Stimulated activated CD4-positive, alpha-beta T cell treated with anti-CD3 and anti-CD28 coated beads, Interleukin-12 subunit alpha, Interleukin-12 subunit beta, amount 100 ng/mL, for 4 hours (primary cell): ENCODE measurements at places on chromosomes 4 and X.

DNA sequence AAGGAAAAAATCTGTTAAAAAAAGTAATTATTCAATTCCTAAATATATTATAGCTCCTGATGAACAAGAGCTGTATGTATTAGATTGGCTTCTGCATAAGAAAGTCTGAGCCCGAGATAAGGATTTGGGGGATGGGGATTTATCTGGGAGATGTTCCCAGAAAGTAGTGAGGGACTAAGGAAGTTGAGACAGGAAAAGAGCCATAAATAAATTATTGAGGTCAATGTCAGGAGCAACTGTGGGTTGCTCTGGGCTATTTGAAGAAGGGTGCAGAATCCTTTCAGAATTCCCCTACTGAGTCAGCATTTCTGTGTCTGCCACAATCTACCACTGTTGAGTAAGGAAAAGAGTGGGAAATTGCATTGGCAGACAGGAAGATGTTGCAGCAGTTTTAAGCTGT lies 3.1 kb upstream of the TDO2 start:
- no peak for DNase-seq

GRCh38 chr4:173005912-173006633 lies 162.5 kb upstream of the GALNT7 start:
- DNase-seq: no peak

- DNase-seq: no peak
These were observed 1465.7 kb upstream of the DIAPH2 start for GRCh38 chrX:95218976-95219375.

GRCh38 chr4:173167758-173168395 lies 734 bp upstream of the GALNT7 start:
- DNase-seq: peak; percentile 20

DNA sequence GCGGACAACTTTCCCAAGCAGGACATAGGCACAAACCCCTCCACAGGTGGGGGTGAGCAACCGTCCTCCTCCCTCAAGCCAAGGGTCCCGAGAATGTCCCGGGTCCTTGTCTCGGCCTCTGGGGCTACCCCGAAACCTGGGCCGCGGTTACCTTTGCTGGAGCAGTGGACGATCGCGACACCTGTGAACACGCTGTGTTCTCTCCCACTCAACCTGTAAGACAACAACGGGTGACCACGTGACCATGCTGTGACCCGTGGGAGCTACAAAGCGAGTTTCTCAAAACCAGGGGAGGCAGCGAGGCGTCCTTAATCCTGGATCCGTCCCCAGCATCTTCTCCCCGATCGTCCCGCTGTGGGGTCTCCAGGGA lies 17.9 kb downstream of the ASMTL start:
- DNase-seq: no peak

GRCh38 chr4:145881576-145881975 lies 57.0 kb downstream of the ZNF827 start:
- DNase-seq: no peak

GRCh38 chr4:27414887-27415731 lies 554.5 kb downstream of the STIM2 start:
- DNase-seq: no peak

DNA sequence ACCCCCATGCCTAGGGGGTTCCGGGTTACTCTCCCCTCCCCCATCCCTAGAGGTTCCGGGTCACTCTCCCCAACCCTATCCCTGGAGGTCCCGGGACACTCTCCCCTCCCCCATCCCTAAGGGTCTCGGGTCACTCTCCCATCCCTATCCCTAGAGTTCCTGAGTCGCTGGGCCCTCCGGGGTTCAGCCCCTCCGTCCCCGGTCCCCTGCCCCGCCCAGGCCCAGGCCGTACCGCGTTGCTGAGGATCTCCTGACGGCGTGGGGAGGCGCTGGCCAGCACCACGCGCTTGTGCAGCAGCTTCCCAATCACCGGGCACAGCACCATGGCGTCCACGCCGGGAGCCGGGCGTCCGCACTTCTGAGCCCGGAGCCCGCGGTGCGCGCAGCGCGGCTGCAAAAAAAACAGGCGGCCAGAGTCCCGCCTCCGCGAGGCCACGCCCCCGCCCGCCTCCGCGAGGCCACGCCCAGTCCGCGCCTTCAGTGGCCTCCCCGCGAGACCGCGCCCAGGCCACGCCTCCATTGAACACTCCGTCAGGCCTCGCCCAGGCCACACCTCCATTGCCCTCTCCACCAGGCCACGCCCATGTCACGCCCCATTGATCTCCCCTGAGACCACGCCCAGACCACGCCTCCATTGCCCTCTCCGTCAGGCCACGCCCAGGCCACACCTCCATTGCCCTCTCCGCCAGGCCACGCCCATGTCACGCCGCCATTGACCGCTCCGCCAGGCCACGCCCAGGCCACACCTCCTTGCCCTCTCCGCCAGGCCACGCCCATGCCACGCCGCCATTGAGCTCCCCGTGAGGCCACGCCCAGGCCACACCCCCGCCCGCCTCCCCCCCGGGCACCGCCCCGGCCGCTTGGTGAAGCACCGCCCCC lies at the start of gene ASMTL:
ASMTL (minus strand) TSS at position 394 of the 879 bp plus-strand sequence; CDS start at position 325, 69 bp downstream.
- DNase-seq: peak; percentile 100

DNA sequence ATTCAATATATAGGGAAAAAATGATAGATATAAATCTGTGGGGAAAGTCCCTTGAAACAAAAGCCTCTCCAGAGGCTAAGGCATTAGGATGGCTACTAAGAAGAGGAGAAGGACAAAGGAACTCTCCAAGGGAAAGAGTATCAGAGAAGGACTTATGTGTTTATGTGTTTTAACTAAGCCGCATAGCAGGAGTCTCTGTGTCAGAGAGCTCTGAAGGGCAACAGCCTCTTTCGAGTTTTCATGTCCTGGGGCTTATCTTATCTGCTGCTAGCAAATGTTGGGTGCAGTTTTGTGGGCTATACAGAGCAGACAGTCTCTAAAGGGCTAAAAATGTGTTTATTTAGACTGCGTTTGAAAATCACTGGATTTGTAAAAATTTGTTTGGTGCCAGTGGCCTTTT lies 1145.6 kb upstream of the DIAPH2 start:
- no peak for DNase-seq

DNA sequence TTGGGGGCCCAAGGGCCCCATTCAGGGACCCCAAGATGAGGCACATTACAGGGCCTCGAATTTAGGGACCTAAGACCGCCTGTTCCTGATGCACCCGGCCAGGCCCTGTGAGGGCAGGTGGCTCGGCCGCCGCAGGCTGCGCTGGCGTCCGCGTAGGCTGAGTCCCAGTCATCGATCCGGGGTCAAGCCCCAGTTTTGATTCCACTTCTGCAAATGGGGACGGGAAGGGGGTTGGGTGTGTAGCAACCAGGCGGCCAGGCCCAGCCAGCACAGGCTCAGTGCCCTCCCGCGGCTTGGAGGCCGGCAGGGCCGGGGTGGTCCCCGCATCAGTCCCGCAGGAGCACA lies 327 bp downstream of the PNPLA4 start:
- no peak for DNase-seq

- DNase-seq: no peak
These were observed 14.2 kb upstream of the OSTC start for GRCh38 chr4:108636246-108636645.

GRCh38 chr4:36189511-36190226 lies 54.6 kb downstream of the ARAP2 start:
- DNase-seq: no peak

DNA sequence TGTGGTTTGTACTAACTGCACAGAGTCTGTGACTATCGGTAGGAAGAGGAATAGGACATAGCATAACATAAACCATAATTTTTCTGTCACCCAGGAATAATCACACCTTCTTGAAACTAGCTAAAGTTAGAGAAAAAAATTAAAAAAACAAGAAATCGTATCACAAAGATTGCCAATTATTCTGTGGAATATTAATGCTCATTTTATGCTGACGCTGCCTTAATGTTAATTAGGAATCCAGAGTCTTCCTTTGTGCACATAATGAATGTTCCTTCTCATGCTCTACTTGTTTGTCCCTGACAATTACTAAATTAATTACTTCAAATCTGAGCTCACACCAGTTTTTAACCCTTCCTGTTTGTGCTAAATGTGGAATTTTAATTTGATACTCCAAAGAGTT lies 772.7 kb upstream of the EPHA5 start:
- no peak for DNase-seq

DNA sequence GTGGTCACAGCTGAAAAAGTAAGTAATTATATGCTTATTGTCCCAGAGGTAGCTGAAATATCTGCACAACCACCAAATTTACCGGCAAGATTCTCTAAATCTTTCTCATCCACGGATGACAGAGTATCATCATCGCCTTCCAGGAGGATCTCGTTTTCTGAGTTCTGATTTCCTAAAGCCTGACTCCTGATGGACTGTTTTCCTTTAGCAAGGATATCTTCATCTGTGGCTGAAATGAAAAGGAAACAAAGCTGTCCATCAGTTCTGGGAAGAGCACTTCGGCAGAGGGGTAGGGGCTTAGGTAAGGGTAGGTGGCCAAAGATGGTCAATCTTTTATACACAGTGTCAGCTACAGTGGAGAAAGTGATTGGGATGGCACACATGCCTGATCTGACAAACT lies 8.7 kb downstream of the MAB21L2 start:
- no peak for DNase-seq

- DNase-seq: no peak
These were observed 9.0 kb downstream of the FBXO8 start for GRCh38 chr4:174274436-174274835.

DNA sequence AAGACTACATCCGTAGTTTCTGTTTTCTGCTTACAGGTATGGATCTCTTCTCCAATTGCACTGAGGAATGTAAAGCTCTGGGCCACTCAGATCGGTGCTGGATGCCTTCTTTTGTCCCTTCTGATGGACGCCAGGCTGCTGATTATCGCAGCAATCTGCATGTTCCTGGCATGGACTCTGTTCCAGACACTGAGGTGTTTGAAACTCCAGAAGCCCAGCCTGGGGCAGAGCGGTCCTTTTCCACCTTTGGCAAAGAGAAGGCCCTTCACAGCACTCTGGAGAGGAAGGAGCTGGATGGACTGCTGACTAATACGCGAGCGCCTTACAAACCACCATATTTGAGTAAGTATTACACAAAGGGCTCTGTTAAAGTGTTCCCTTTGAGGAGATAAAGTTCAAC lies 13.8 kb downstream of the PCDH10 start:
- DNase-seq: no peak

DNA sequence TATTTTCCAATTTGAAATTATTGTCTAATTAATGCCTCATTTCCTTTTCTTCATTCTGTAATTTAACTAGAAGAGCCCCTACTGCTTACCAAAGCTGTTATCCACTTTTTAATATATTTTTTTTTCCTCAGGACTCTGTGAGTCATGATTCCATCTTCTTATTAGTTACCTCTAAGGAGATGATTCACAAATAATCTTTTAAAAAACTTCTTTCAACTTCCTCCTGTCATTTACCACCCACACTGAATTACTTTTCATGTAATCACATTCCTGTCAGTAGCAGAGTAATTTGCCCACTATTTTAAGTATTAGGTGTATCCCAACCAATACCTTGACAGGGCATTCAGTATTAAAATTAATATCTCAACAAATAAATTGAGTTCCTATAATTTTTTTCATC lies 470.9 kb upstream of the ADGRL3 start:
- DNase-seq: no peak

DNA sequence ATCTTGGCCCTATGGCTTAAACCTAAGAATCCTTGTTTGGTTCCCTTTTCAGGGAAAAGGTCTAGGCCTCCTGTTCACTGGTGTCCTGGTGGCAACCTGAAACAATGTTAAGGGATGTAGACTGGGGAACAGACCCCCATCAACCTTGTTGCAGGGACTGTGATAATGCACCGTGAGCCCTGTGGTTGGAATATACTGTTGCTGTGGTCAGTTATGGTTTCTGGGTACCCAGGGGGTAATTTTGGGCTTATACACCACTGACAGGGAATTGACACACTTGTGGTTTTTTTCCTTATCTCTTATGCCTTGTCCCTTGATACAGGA lies 64.0 kb upstream of the WDR1 start:
- no peak for DNase-seq

DNA sequence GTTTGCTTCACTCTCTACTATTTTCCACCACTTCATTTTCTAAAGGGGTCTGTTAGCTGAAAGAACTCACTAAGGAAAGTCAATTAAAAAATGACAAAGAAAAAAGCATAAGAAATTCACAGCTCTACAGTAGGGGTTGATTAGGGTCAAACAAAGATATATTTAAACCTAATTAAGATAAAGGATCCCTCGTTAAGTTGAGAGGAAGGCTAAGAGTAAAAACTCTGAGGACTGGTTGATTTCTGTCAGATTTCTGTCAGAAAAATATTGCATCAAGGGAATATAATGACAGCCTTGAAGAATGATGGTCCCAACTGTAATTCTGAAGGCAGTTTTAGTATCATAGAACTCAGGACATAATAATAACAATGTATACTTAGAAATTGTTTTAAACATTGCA lies 218.0 kb downstream of the QDPR start:
- no peak for DNase-seq

DNA sequence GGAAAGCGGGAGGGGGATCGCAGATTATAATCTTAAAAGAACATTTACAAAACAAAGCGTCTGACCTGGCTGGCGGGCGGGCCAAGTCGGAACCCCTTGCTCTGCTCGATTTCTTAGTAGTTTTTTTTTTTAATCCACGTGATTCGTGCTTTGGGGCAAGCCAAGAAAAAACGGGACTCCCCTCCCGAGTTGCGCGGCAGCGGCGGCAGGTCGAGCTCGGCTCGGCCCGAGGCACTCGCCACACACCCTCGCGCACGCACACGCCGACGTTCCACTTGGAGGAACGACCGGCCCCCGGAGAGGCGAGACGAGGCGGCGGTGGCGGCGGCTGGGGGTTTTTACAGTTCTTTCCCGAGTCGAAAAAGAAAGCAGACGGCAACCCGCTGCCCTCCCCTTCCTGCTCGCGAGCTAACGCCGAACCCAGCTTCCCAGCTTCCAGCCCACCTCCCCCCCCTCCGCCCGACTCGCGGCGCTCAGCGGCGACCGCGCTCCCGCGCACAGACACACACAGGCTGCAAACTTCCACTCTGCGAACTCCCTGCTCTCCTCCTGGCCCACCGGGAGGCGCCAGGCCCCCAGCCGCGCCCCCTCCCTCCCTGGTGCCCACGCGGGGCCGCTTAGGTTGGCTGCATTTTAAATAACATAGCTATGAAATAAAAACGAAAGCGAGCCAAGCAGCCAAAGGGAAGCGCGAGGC lies 1.2 kb downstream of the BCOR start:
- peak; percentile 67 for DNase-seq

- DNase-seq: no peak
These were observed 23.8 kb upstream of the HPSE start for GRCh38 chr4:83358410-83358809.

DNA sequence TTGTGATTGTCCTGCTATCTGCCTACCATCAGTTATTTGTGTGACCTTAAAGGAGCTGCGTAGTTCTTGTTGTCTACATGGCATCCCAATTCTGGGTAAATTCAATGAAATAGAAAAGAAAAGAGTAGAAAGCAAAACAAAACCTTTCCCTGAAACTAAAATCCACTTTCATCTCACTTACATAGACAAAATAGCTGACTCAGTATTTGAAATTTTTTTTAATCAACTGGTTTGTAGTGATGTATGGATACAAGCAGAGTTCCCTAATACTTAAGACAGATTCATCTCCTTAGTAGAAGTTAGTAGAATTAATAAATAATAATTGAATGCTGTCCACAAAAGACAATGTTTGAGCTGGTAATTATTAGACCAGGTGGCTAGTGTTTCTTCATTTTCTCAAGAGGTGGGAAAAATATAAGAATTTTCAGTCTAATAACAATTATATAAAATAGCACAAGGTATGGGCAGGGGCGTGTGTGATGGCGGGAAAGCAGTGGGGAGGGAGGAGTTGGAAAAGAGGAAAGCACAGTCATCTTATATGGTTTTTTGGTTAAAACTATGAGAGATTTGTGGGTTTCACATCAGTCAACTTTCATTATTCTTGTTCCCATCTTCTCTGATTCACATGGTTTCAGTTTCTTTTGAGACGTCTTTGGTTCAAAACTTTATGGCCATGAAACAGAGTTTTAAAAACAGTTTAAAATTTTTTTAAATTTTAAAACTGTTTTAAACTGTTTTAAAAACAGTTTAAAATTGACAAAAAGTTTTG lies 275.2 kb downstream of the SPRY1 start:
- peak; percentile 14 for DNase-seq
